ENCODE measurements at places on chromosomes 11 and 22.

GRCh38 chr11:36354221-36355003 is 58.3 kb downstream of the PRR5L start:
- H3K36me3 ChIP-seq = no peaks in the 10 kb centered on the region
- H3K27me3 ChIP-seq = peaks cover 74% of the 10 kb centered on the region
- DNase-seq = no peak
- H3K4me1 ChIP-seq = no peaks in the 10 kb centered on the region
- H3K27ac ChIP-seq = no peak overlapping the region
- H3K4me3 ChIP-seq = no peak overlapping the region

GRCh38 chr11:96736601-96737000 is 346.8 kb downstream of the JRKL start:
- H3K4me1 ChIP-seq = no peaks in the 10 kb centered on the region
- H3K27me3 ChIP-seq = no peaks in the 10 kb centered on the region
- no peak overlapping the region for H3K4me3 ChIP-seq
- H3K27ac ChIP-seq = no peak overlapping the region

DNA sequence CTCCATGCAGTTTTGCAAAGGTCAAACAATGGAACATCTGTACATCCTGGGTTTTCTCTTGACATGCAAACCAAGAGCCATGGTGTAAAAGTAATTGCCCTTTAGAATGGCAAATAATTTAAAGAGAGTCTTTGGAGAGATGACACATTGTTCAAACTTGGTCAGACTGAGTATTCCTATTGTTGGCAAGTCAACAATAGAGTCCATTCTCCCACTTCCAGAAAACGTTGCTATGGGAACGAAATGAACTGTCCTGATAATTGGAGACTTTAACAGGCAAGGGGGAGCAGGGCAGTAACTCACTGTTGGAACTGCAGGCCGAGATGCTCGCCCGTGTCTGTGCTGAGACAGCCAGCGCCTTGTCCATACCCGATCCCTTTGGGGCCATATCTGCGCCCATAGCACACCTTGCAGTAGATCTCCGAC is 13.9 kb downstream of the CSRP3 start:
- DNase-seq = no peak
- H3K4me1 ChIP-seq = no peaks in the 10 kb centered on the region
- no peaks in the 10 kb centered on the region for H3K36me3 ChIP-seq
- no peaks in the 10 kb centered on the region for H3K27me3 ChIP-seq
- no peak overlapping the region for H3K27ac ChIP-seq

GRCh38 chr11:126543691-126544090 is 188.2 kb downstream of the ST3GAL4 start:
- H3K4me3 ChIP-seq = no peak overlapping the region
- H3K4me1 ChIP-seq = no peaks in the 10 kb centered on the region
- no peak overlapping the region for H3K27ac ChIP-seq
- H3K27me3 ChIP-seq = peaks cover 79% of the 10 kb centered on the region
- DNase-seq = no peak

DNA sequence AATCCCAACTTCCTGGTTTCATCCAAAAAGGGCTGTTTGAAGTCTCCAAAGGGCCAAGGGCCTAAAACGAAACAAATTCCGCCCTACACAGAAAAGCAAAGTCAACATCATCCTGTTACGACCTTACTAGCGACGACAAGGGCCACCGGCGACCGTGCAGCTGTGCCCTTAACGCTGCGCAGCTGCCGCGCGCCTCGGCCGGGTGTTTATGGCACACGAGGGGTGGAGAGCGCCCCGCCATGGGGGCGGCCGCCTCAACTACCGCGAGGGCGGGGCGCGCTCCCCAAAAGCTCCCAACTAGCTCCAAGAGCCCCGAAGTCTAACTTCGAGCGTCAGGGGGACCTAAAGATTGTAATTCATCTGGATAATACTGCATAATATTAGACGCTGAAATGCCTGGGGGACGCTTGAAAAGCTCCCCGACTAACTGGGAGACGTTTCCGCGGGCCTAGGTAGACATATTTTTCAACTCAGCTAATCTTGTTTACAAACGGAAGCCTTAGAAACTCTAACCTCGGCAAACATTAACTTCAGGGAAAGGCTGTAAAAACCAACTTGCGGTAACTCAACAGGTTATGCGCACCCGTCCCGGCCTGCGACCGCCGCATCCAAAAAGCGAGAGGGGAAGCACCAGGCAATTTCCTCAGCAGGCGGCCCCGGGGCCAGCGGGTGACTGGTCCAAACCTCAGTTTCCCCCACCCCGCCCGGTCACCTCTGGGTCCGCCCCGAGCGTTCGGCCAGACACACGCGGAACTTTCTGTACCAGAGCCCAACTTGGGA is 694 bp downstream of the TMEM123 start:
- H3K36me3 ChIP-seq = peaks cover 32% of the 10 kb centered on the region
- H3K27me3 ChIP-seq = no peaks in the 10 kb centered on the region
- peak overlapping the region; percentile 69 for H3K27ac ChIP-seq
- peak; percentile 49 for DNase-seq
- H3K4me1 ChIP-seq = peaks cover 39% of the 10 kb centered on the region

- H3K4me1 ChIP-seq = peaks cover 19% of the 10 kb centered on the region
- no peaks in the 10 kb centered on the region for H3K27me3 ChIP-seq
- no peak overlapping the region for H3K4me3 ChIP-seq
- H3K36me3 ChIP-seq = no peaks in the 10 kb centered on the region
- H3K27ac ChIP-seq = no peak overlapping the region
- DNase-seq = no peak
Observed at GRCh38 chr11:61712314-61712713, 32.1 kb downstream of the DAGLA start.

DNA sequence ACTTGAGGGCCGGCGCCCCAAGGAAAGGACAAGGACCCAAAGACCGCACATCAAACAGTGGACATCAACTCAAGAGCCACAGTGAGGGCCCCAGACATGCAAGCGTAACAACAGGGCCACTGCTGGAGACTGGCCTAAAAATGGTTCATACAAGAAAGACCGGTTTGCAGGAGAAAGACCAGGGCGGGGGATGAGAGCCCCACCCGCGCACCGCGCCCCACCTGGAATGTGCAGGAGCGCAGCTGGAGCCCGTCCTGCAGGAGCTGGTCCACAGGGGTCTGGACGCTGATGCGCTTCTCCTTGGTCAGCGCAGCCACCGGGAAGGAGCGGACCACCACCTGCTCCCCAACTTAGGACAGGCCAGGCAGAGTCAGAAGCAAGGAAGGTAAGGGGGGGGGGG is 13.9 kb downstream of the SBF1 start:
- peaks cover 8% of the 10 kb centered on the region for H3K4me1 ChIP-seq
- DNase-seq = no peak
- peaks cover 67% of the 10 kb centered on the region for H3K36me3 ChIP-seq
- H3K27ac ChIP-seq = no peak overlapping the region

DNA sequence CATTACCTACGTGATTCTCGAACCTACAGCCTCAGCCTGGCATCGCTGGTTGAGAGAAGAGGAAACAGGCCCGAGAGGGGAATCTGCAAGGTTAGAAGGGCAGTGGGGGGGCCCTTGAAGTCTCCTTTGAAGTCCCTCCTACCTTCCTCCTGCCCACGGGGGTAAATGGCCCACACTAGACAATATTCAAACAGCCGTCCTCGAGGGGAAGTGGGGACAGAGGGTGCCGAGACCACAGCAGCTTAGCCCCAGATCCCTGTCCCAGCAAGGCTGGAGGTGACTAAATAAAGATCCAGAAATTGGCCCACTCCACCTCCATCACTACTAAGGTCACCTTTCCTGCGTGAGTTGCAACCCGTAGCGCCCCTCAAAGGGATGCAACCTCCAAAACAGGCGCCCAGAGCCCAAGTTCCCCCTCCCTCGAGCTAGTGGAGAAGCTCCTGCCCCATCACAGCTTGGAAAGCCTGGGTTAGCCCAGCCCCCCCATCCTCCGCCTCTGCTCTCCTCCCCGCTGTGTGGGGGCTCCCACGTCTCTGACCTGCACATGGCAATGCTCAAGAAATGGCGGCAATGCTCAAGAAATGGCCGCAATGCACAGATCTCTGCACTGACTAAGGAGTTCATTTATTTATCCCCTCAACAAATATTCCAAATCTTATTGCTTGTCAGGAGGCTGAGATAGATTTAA is 788 bp upstream of the RASL10A start:
- DNase-seq = no peak
- H3K4me1 ChIP-seq = peaks cover 17% of the 10 kb centered on the region
- peaks cover 40% of the 10 kb centered on the region for H3K27me3 ChIP-seq
- H3K27ac ChIP-seq = no peak overlapping the region

DNA sequence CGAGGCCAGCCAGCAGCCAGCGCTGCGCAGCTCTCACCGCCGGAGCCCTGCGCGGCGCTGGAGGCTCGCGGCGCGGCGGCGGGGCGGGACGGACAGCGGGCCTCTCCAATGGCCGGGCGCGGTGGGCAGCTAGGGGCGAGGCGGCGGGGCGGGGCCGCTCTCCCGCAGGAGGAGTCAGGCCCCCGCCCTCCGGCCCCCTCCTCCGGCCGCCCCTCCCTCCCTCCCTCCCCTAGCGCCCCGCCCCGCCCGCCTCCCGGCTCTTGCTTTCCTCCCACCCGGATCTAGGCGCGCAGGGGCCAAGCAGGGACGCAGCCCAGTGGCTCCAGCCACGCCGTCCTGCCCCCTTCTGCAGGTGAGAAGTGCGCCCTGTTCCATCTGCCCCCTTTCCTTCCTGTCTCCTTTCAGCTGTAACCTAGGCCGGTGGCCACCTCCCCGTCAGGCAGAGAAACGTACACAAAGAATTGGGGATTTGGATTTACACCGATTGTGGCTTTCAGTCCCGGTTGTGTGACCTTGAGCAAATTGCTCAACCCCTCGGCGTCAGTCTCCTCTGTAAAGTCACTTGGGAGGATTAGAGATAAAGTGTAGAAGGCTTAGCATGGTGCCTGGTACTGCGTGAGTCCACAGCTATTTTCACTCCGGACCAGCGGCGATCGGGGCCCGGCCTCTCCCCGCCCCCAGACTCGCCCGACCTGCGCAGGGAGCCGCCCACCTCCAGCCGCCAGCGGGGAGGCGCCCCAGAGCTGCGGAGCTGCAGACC is at the start of gene FZD4:
FZD4 (minus strand) TSS at position 35 of the 760 bp plus-strand sequence. CDS start 310 bp downstream, outside the sequence.
- DNase-seq = peak; percentile 89
- H3K36me3 ChIP-seq = peaks cover 23% of the 10 kb centered on the region
- H3K27ac ChIP-seq = peak within 1 kb of the TSS; percentile 78
- no peaks in the 10 kb centered on the region for H3K27me3 ChIP-seq
- peak within 1 kb of the TSS; percentile 85 for H3K4me3 ChIP-seq
- peaks cover 14% of the 10 kb centered on the region for H3K4me1 ChIP-seq

GRCh38 chr11:100536979-100537378 is 150.1 kb upstream of the ARHGAP42 start:
- H3K4me3 ChIP-seq = no peak overlapping the region
- H3K36me3 ChIP-seq = no peaks in the 10 kb centered on the region
- DNase-seq = no peak
- no peaks in the 10 kb centered on the region for H3K27me3 ChIP-seq

DNA sequence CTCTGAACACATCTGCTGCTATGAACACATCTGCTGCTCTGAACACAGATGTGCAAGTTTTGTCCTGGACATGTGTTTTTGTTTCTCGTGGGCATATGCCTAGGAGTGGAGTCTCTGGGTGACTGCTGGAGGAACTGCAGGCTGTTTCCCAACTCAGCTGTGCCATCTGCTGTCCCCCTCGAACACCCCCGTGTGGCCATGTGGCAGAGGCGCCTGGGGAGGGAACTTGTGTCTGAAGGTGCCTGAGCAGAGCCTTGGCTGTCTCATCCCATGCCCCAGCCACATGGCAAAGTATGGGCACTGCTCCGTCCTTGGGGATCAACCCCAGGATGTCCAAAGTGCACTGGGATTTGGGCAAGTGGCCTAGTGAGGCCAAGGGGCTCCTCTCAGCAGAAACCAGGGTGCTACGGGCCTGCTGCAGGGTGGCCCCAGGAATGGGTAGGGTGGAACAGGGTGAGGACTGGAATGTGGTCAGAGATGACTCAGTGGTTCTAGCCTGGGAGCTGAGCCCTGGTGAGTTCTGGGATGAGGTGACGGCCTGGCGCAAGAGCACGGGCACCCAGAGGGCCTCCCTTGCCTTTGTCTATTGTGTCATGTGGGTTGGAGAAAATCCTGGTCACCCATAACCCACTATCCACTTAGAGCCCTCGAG is 14.7 kb downstream of the GATD1 start:
- H3K4me1 ChIP-seq = peaks cover 22% of the 10 kb centered on the region
- H3K27me3 ChIP-seq = no peaks in the 10 kb centered on the region

DNA sequence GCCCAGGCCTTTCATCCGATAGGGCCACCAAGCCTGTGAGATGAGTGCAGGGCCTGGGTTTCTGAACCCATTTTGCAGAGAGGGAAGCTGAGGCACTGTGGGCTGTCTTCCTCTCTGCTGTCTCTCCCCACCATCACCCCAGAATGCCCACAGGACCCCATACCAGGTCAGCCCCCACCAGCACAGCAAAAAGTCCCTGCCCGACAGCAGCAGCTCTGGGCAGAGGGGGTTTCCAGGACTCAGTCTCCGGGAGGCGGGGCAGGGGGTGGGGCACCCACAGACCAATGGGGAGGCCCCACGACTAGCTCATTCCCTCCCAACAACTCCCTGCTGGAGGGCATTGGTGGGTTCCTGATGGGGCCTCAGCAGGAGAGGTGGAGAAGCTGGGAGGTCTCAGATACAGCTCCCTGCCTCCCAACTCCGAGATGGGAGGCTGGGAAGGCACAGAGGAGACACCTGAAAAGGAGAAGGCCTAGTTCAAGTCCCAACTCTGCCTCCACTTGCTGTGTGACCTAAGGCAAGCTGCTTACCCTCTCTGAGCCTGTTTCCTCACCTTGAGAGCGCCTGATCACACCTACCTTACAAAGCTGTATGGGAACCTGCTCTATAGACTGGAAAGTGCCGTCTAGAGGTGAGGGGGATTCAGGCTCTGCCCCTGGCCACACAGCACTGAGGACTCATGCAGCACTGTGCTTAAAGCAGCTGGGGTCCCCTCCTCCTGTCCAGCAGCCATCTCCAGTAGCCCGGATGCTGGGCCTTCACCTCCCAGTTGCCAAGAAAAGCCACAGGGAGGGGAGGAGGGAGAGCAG is 3.5 kb downstream of the CBX7 start:
- H3K27me3 ChIP-seq = peaks cover 11% of the 10 kb centered on the region
- no peak for DNase-seq
- no peak overlapping the region for H3K4me3 ChIP-seq
- H3K4me1 ChIP-seq = peaks cover 9% of the 10 kb centered on the region

- no peak overlapping the region for H3K27ac ChIP-seq
- H3K4me1 ChIP-seq = no peaks in the 10 kb centered on the region
- no peak overlapping the region for H3K4me3 ChIP-seq
Observed at GRCh38 chr11:134509381-134510232, 97.6 kb upstream of the B3GAT1 start.

Measured in Calu3 (cell line).